ENCODE measurements at places on chromosomes 11 and 22. TPM values are rescaled to one million over a fixed set of nuclear protein-coding genes. Genes with fewer than 3 reads are reported as not detected.

DNA sequence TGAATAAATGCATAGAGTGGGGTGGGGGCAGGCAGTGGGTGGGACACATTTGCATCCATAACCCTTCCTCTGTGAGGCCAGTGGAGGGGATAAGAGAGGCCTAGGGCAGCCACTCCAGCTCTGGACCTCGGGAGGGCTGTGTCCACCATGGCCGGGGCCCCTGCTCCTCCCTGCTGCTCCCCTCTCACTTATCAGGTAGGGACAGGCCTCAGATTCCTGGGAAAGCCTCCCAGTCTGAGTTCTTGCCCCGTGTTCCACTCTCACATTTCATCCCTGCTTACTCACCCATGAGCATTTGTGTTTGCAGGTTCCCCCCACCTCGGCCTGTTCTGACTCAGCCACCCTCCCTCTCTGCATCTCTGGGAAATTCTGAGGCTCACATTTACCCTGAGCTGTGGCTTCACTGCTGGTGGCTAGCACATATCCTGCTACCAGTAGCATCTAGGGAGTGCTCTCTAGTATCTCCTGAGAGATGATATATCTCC is 128.7 kb upstream of the TOP3B start:
- DNase-seq = peak; percentile 93

GRCh38 chr11:130470832-130471706 is 22.6 kb downstream of the ADAMTS15 start:
- DNase-seq = peak; percentile 76

- no peak for DNase-seq
These were observed 13.1 kb downstream of the CCDC34 start for GRCh38 chr11:27349919-27350318.

DNA sequence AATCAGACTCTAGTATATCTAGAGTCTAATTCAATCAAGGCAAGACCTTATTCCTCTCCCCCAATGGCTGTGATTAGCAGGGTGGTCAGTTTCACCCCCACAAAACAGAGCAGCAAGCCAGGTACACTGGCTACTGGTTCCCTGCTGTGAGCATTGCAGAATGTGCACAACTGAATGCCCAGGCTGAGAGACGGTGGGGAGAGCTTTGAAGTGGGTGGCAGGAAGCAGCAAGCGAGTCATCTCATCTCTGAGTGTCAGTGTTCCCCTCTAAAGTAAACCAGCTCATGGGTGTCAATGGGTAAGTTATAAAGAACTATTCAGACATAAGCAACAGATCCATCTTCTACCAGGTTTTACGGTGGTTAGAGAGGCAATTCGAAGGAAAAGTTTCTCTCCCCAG is 37.6 kb downstream of the GAB4 start:
- no peak for DNase-seq

GRCh38 chr11:72836111-72836510 is 21.9 kb downstream of the ATG16L2 start:
- DNase-seq = no peak

The DKK3 gene
- 72.4 TPM for total RNA-seq

The TMEM121B gene
- not detected for total RNA-seq

All from osteoblast (primary cell).